ENCODE measurements at places on chromosomes 3 and 15. TPM values are rescaled to one million over a fixed set of nuclear protein-coding genes. Genes with fewer than 3 reads are reported as not detected.

- H3K4me3 ChIP-seq = no peak overlapping the region
- H3K27me3 ChIP-seq = no peaks in the 10 kb centered on the region
- H3K4me1 ChIP-seq = no peaks in the 10 kb centered on the region
- H3K36me3 ChIP-seq = no peaks in the 10 kb centered on the region
- no peak for DNase-seq
Measured at GRCh38 chr3:127770671-127771355, 51.5 kb downstream of the MGLL start.

KCNH8 gene
- total RNA-seq = not detected

SENP5 gene
- total RNA-seq = 22.1 TPM

AP3B2 gene
- not detected for total RNA-seq

P2RY1 gene
- 3.1 TPM for total RNA-seq

- peak within 1 kb of the TSS; percentile 77 for H3K4me3 ChIP-seq
- peak within 1 kb of the TSS; percentile 64 for H3K27ac ChIP-seq
- no peaks in the 10 kb centered on the region for H3K27me3 ChIP-seq
- H3K4me1 ChIP-seq = peaks cover 46% of the 10 kb centered on the region
- DNase-seq = peak; percentile 58
Measured at GRCh38 chr3:186361762-186362536, at the start of gene DGKG. TSS of gene DGKG (minus strand) at chr3:186362234. CDS start at chr3:186320459, 41,775 bp downstream.

- peaks cover 16% of the 10 kb centered on the region for H3K27me3 ChIP-seq
- no peak overlapping the region for H3K27ac ChIP-seq
Measured at GRCh38 chr15:41512940-41513505, 604 bp downstream of the LTK start.

KLHL6 gene
- 0.41 TPM for total RNA-seq

PLS1 gene
- 2.3 TPM for total RNA-seq

DNA sequence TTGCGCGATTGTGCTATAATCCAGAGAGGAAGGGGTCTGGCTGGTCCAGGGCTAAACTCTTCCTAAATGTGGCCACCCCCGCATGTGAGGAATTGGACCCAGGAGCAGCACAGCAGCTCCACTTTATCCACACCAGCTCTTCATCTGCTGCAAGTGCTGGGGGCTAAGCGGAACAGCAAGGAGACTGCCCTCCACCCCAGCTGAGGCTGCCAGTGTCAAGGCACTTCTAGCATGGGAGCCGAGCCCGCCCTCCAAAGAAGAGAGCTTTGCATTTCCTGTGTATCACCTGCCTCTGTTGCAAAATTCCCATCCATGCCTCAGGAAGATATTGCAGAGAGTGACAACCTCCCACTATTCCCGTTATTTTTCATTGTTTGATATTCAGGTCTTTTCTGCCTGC is 333.6 kb downstream of the ARRDC4 start:
- no peak for DNase-seq
- peaks cover 6% of the 10 kb centered on the region for H3K4me1 ChIP-seq
- no peak overlapping the region for H3K27ac ChIP-seq
- no peaks in the 10 kb centered on the region for H3K27me3 ChIP-seq
- H3K4me3 ChIP-seq = no peak overlapping the region

MOBP gene
- not detected for total RNA-seq

RBP2 gene
- not detected for total RNA-seq

- peak overlapping the region; percentile 98 for H3K4me3 ChIP-seq
- peaks cover 19% of the 10 kb centered on the region for H3K36me3 ChIP-seq
- no peak for DNase-seq
Measured at GRCh38 chr3:101675709-101676215, 1.2 kb downstream of the ZBTB11 start.

MYRIP gene
- total RNA-seq = 7.1 TPM

SLC28A1 gene
- total RNA-seq = 0.12 TPM

ZPLD1 gene
- total RNA-seq = not detected

GRCh38 chr3:170267793-170268192 is 45.6 kb downstream of the PRKCI start:
- DNase-seq = no peak
- H3K36me3 ChIP-seq = peaks cover 22% of the 10 kb centered on the region
- H3K27ac ChIP-seq = no peak overlapping the region
- no peaks in the 10 kb centered on the region for H3K4me1 ChIP-seq
- no peak overlapping the region for H3K4me3 ChIP-seq

DNA sequence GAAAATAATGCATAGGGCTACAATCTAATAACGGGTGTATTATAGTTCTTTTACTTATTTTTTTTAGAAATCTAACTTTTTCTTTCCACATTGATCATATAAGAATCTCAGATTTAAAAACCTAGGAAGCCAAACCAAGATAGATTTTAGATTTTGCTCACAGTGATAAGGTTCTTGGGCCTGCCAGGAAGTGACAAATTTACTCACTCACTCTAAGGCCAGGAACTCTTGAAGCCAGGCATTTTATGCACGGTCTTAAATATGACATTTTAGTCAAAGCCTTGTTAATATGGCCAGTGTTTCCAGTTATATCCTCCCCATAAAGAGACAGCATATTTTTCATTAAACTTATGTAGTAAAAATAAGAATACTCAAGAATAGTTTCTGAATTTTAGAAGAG is 271.4 kb downstream of the SQOR start:
- H3K4me3 ChIP-seq = no peak overlapping the region
- no peaks in the 10 kb centered on the region for H3K36me3 ChIP-seq
- H3K27me3 ChIP-seq = no peaks in the 10 kb centered on the region
- no peaks in the 10 kb centered on the region for H3K4me1 ChIP-seq
- H3K27ac ChIP-seq = no peak overlapping the region
- DNase-seq = no peak

SYNPR gene
- 8.3 TPM for total RNA-seq

LEKR1 gene
- 0.70 TPM for total RNA-seq

DNA sequence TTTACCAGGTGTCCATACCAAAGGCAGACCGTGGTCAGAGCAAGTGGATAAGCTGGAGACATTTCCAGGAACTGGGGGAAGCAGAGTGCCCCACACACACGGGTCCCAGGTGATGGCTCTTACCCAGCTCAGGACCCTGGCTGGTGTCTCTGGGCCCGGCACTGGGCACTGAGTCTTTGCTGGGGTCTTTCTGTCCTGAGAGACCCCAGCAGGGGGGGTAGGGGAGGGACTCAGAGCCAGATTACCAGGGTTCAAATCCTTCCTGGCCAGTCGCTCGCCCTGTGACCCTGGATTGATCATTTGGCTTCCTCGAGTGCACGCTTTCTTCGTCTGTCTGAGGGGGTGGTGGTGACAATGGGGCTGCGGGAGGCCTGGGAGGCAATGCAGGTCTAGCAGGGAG is 95.7 kb downstream of the PLXNA1 start:
- H3K4me1 ChIP-seq = peaks cover 3% of the 10 kb centered on the region
- no peak overlapping the region for H3K4me3 ChIP-seq
- H3K36me3 ChIP-seq = no peaks in the 10 kb centered on the region

- no peaks in the 10 kb centered on the region for H3K4me1 ChIP-seq
- no peaks in the 10 kb centered on the region for H3K27me3 ChIP-seq
- no peaks in the 10 kb centered on the region for H3K36me3 ChIP-seq
- DNase-seq = no peak
Measured at GRCh38 chr3:187628169-187628568, 42.0 kb downstream of the SST start.

- no peaks in the 10 kb centered on the region for H3K36me3 ChIP-seq
- H3K27me3 ChIP-seq = no peaks in the 10 kb centered on the region
- no peaks in the 10 kb centered on the region for H3K4me1 ChIP-seq
- H3K27ac ChIP-seq = no peak overlapping the region
- no peak for DNase-seq
Measured at GRCh38 chr3:63753567-63753966, 65.5 kb upstream of the C3orf49 start.

MSL2 gene
- 22.0 TPM for total RNA-seq

GRCh38 chr3:114502204-114502603 is 208.4 kb downstream of the TIGIT start:
- no peaks in the 10 kb centered on the region for H3K4me1 ChIP-seq
- H3K4me3 ChIP-seq = no peak overlapping the region
- no peaks in the 10 kb centered on the region for H3K27me3 ChIP-seq

- H3K27ac ChIP-seq = no peak overlapping the region
- no peak overlapping the region for H3K4me3 ChIP-seq
- no peaks in the 10 kb centered on the region for H3K4me1 ChIP-seq
- no peak for DNase-seq
- H3K27me3 ChIP-seq = no peaks in the 10 kb centered on the region
- no peaks in the 10 kb centered on the region for H3K36me3 ChIP-seq
Measured at GRCh38 chr3:195421400-195421799, 21.4 kb downstream of the ACAP2 start.

- no peaks in the 10 kb centered on the region for H3K4me1 ChIP-seq
- H3K27ac ChIP-seq = peak overlapping the region; percentile 86
- no peak for DNase-seq
- H3K36me3 ChIP-seq = no peaks in the 10 kb centered on the region
Measured at GRCh38 chr3:188282871-188283270, 128.9 kb downstream of the LPP start.

- no peak overlapping the region for H3K27ac ChIP-seq
- H3K4me3 ChIP-seq = no peak overlapping the region
- H3K27me3 ChIP-seq = no peaks in the 10 kb centered on the region
- no peaks in the 10 kb centered on the region for H3K36me3 ChIP-seq
Measured at GRCh38 chr3:13110678-13111116, 37.5 kb upstream of the IQSEC1 start.

DNA sequence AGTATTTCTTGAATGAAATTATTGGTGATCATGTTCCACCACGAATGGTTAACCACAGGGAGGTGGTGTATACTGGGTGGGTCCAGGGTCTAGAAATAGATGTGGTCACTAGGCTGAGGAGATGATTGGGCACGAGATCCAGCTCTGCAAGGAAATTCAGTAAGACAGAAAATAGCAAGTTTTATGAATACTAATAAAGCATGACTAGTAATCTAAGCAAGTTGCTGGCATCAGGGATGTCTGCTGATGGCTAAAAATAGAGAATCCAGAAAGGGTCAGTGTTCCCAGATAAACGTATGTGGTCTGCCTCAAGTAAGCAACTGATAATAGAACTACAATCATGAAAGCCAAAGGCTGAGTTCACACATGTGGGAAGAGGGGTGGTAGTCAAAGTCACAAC is 108.3 kb upstream of the FRMD4B start:
- H3K4me1 ChIP-seq = peaks cover 39% of the 10 kb centered on the region
- H3K27ac ChIP-seq = peak overlapping the region; percentile 60
- H3K27me3 ChIP-seq = no peaks in the 10 kb centered on the region
- DNase-seq = no peak
- no peaks in the 10 kb centered on the region for H3K36me3 ChIP-seq
- no peak overlapping the region for H3K4me3 ChIP-seq

STAB1 gene
- total RNA-seq = 46.5 TPM

GRK7 gene
- total RNA-seq = not detected

GABRA5 gene
- total RNA-seq = 0.59 TPM

GRCh38 chr15:77418966-77419835 is 703 bp downstream of the PEAK1 start:
- no peaks in the 10 kb centered on the region for H3K27me3 ChIP-seq
- H3K36me3 ChIP-seq = no peaks in the 10 kb centered on the region
- H3K4me1 ChIP-seq = peaks cover 62% of the 10 kb centered on the region
- DNase-seq = no peak
- peak overlapping the region; percentile 96 for H3K4me3 ChIP-seq

LOXL1 gene
- 59.0 TPM for total RNA-seq

CKMT1A gene
- 1.9 TPM for total RNA-seq

ROPN1 gene
- not detected for total RNA-seq

DNA sequence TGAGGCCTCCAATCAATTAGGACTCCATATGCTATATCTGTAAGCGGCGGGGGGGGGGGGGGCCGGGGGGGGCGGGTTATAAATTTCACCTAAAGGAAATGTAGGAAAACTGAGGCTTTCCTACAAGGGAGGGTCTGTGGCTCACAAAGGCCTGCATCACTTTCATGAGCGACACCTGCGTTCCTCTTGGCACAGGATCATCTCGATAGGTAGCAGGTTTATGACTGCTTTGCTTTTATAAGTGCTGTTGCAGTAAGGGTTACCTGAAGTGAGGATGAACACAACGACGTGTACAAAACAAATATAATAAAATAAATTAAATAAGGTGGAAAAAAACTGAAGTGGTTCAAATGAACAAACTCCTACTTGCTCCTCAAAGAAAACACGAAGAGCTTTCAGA is 194.3 kb downstream of the FOXP1 start:
- H3K4me3 ChIP-seq = no peak overlapping the region
- no peaks in the 10 kb centered on the region for H3K36me3 ChIP-seq
- no peaks in the 10 kb centered on the region for H3K27me3 ChIP-seq
- H3K4me1 ChIP-seq = no peaks in the 10 kb centered on the region
- DNase-seq = no peak

DNA sequence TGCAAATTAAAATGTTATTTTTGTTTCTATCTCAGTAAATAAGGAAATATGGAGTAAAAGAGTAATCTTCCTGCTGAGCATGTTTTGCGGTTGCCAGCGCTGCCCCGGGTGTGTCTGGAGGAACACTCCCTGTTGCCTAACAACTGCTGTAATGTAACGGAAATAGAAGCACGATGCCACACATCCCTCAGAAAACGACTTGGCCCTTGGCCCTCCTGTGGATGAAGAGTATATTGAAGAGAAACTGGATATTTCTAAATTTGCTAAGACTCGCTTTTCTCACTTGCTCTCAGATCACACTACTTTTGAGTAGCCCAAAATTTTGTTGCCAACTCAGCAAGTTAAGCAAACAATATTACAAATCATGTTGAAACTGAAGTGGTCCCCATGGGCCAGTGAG is 18.9 kb downstream of the CX3CR1 start:
- no peaks in the 10 kb centered on the region for H3K27me3 ChIP-seq
- peak overlapping the region; percentile 77 for H3K27ac ChIP-seq
- H3K36me3 ChIP-seq = no peaks in the 10 kb centered on the region
- no peak overlapping the region for H3K4me3 ChIP-seq
- peaks cover 14% of the 10 kb centered on the region for H3K4me1 ChIP-seq

GTF2A2 gene
- total RNA-seq = 74.8 TPM

RAB6B gene
- total RNA-seq = 9.5 TPM

DNA sequence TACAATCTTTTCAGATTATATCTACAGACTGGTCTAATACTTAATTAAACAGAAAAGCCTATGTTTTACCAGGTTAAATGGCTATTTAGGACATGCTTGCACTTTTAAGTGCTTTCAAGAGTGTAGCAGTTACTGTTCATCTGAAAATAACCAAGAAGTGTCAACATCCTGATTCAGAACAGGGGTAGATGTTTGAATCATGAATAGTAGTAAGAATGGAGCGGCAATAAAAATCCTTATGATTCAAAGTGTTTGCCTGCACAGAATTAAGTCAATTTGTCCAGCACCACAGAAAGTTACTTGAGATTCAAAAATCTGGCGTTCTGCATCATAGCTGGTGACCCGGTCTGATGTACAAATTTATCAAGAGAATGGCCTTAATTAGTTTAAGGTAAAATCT is 48.3 kb downstream of the GREM1 start:
- no peaks in the 10 kb centered on the region for H3K27me3 ChIP-seq
- DNase-seq = no peak
- H3K4me1 ChIP-seq = no peaks in the 10 kb centered on the region
- no peak overlapping the region for H3K4me3 ChIP-seq

TMEM45A gene
- total RNA-seq = 13.5 TPM

- no peaks in the 10 kb centered on the region for H3K36me3 ChIP-seq
- DNase-seq = no peak
- no peak overlapping the region for H3K4me3 ChIP-seq
- H3K4me1 ChIP-seq = no peaks in the 10 kb centered on the region
- H3K27me3 ChIP-seq = no peaks in the 10 kb centered on the region
- no peak overlapping the region for H3K27ac ChIP-seq
Measured at GRCh38 chr3:98032904-98033303, 2.2 kb downstream of the GABRR3 start.

GRCh38 chr3:41324156-41324475 is 124.8 kb downstream of the CTNNB1 start:
- H3K36me3 ChIP-seq = no peaks in the 10 kb centered on the region
- no peak for DNase-seq
- H3K4me1 ChIP-seq = no peaks in the 10 kb centered on the region
- H3K4me3 ChIP-seq = no peak overlapping the region

SSUH2 gene
- total RNA-seq = 0.82 TPM

FAM107A gene
- 80.7 TPM for total RNA-seq

GRCh38 chr3:150144191-150144708 is 173.6 kb upstream of the PFN2 start:
- H3K4me1 ChIP-seq = no peaks in the 10 kb centered on the region
- H3K27me3 ChIP-seq = no peaks in the 10 kb centered on the region
- H3K4me3 ChIP-seq = no peak overlapping the region
- no peak overlapping the region for H3K27ac ChIP-seq
- DNase-seq = no peak
